ENCODE measurements at places on chromosomes 12 and 14.

GRCh38 chr12:75722714-75723200 is 211.3 kb upstream of the KRR1 start:
- DNase-seq: peak; percentile 92

- DNase-seq: no peak
Measured at GRCh38 chr12:82970614-82971013, 283.9 kb downstream of the TMTC2 start.

- no peak for DNase-seq
Measured at GRCh38 chr12:121057794-121058193, 18.7 kb upstream of the OASL start.

GRCh38 chr12:39905152-39905551 is 200.7 kb downstream of the SLC2A13 start:
- peak; percentile 12 for DNase-seq

DNA sequence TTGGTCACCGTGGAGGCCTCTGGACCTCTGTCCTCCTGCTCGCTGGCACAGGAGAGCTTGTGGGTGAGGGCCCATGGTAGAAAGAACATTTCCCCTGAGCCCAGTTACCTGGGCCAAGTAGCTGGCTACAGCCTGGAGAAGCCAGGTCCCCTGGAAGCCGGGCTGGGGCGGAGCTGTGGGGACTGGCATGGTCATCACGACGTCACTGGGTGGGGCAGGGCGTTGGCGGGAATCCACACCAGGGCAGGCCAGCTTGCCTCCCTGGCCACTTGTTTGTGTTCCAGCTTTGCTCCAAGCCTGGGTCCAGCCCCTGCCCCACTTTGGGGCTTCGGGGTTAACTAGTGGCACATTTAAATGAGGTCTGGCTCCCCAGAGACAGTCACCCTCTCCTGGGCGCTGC is 35.0 kb upstream of the SLC24A4 start:
- DNase-seq: no peak

- DNase-seq: no peak
Measured at GRCh38 chr12:52529846-52530245, 9.7 kb upstream of the KRT5 start.

- no peak for DNase-seq
Measured at GRCh38 chr12:52270541-52271070, 3.8 kb upstream of the KRT86 start.

GRCh38 chr14:101122237-101123141 is 219.0 kb upstream of the RTL1 start:
- no peak for DNase-seq

DNA sequence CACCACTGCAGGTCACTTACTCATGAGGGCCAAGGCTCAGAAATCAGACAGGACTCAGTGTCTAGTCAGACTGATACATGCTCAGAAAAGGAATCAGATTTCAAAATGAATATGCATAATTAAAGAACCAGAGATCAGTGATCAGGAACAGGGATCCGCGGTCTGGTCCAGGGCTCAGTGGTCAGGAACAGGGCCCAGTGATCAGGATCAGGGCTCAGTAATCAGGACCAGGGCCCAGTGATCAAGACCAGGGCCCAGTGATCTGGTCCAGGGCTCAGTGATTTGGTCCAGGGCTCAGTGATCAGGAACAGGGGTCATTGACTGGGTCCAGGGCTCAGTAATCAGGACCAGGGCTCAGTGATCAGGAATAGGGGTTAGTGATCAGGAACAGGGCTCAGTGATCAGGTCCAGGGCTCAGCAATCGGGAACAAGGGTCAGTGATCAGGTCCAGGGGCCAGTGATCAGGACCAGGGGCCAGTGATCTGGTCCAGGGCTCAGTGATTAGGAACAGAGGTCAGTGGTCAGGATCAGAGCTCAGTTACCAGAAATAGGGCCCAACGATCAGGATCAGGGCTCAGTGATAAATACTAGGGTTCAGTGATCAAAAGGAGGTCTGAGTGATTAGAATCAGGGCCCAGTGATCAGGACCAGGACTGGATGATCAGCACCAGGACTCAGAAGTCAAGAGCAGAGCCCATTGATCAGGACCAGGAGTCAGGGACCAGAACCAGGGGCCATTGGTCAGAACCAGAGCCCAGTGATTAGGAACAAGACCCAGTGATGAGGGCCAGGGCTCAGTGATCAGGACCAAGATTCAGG is 175.3 kb downstream of the TMEM121 start:
- no peak for DNase-seq

GRCh38 chr12:1790444-1790843 is 29.9 kb upstream of the LRTM2 start:
- DNase-seq: no peak

DNA sequence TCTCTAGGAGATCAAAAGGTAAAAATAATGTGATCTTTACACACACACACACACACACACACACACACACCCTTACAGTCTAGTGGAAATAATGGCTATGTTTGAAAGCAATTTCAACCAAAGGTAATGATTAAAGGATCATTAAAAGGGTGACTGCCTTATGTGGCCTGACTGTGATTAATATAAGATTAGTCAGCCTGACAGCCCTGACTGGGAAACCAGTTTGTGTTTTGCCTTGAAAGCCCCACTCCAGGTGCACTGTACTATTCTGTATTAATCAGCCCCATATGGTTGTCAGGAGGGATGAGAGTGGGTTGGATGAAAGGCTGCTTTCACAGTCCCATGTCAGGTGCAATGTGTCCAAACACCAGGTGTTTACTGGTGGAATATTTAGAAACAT is 10.5 kb downstream of the RASSF9 start:
- no peak for DNase-seq

GRCh38 chr14:31026077-31026449 is at the start of gene STRN3:
TSS of gene STRN3 (minus strand) at chr14:31026379. CDS start at chr14:31026185, 194 bp downstream.
- no peak for DNase-seq

DNA sequence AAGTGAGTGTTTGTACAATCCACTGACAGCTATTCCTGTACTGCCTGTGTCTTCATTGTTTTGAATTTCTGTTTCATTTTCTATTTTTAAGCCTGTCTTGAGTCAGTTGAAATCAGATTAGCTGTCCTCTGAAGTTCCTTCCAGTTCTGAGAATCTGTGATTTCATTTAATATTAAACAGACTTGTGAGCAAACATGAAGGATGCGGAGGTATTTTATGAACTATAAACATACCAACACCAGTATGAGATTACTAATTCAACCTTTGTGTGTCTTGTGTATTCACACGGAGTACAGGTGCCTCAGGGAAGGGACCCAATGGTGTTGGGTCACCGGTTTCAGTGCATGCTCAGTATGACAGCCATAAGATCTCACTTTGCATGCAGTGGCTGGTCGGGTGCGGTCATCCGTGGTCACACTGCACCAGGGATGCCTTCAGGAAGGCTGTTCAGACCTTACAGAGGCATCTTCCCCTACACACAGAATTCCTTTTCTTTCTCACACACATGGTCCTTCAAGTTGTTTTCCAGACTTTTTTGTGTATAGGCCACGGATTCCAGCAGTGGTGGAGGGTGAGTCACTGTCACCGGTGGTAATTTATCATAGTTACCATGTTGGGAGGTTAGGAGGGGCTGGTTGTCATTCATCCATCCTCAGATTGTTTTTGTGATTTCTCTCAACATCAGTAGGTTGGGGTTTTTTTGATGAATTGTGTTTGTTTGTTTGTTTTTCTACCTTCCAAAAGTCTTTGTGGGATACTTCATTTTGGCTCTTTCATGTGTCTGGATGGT is 103.0 kb upstream of the SFSWAP start:
- no peak for DNase-seq

DNA sequence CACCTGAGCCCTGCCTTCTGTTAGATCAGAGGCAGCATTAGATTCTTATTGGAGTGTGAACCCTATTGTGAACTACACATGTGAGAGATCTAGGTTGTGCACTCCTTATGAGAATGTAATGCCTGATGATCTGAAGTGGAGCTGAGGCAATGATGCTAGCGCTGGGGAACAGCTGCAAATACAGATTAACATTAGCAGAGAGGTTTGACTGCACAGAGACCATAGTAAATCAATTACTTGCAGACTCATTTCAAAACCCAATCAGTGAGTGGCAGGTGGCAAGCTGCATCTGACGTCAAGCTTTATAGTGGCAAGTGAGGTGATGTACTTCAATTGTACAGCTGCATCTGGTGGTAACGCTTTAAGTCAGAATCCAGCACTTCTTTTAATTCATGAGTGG is 141.6 kb downstream of the GPHN start:
- DNase-seq: no peak

DNA sequence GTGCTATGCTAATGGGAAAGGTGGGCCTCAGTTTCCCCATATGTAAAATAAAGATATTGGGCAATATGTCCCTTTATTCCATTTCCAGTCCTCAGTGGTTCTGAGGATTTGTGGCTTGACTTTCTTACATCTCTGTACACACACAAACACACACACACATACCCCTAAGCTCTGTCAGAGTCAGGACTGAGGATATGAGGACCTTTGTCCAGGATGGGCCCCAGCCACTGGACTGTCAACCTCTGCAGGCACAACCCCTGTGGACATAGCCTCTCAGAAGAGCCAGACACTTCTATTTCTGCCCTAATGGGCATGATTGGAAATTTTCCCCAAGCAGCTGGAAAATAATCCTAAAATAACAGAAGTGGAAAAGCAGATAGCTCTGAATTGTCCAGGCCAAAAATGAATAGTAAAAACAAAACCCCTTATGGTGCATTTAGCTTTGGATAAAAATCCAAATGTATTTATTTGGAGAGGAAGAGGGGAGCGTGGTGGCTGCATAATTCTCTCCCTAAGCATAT is 50.2 kb downstream of the RIN3 start:
- no peak for DNase-seq

DNA sequence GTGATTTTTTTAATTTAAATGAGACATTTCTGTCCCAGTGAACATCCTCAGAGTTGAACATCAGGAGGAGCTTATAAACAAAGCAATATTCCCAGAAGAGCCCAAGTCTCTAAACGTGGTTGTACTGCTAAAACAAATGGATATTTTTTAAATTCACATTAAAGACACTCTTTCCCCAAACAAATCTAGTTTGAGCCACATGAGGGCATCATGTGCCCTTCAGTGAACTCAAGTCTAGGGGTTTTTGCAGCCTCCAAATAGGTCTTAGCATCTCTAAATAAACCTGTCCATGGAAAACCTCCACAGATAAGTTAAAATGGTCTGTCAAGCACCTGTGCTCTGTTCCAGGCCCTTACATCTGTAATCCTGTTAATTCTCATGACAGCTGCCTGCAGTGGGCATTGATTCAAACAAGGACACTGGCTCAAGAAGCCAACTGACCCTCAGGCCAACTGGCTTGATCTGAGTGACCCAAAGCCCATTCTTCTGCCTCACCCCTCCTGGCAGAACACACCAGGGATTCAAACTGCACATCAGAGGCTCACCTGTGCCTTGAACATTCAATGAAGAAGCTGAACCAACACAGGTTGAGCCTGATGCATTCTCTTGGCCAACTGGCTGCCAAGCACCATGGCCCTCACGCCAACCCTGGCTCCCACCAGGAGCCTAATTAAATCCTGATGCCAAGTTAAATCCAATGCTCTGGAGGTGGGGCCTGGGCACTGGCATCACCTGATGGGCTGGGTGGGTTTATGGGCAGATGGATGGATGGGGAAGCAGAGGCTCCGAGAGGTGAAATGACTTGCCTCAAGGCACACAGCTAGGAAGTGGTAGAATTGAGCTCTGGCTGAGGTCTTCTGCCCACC is 8.6 kb downstream of the ISCU start:
- peak; percentile 51 for DNase-seq

DNA sequence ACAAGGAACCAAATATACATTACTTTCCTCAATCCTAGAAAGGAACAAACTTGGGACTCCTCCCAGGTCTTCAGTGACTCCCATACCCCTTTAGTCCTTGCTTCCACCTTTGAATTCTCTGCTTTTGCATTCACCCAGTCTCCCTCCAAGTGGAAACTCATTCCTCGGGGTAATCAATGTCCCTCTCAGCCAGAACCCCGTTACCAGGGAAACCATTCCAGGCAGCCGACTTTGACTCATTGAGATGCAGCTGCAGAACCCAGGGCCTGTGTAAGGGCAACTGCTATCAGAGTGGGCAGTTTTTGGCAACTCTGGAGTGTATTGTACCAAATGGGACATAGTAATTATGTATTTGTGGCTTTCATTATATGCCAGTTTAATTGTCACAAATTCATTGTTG is 186.2 kb downstream of the NRXN3 start:
- no peak for DNase-seq

DNA sequence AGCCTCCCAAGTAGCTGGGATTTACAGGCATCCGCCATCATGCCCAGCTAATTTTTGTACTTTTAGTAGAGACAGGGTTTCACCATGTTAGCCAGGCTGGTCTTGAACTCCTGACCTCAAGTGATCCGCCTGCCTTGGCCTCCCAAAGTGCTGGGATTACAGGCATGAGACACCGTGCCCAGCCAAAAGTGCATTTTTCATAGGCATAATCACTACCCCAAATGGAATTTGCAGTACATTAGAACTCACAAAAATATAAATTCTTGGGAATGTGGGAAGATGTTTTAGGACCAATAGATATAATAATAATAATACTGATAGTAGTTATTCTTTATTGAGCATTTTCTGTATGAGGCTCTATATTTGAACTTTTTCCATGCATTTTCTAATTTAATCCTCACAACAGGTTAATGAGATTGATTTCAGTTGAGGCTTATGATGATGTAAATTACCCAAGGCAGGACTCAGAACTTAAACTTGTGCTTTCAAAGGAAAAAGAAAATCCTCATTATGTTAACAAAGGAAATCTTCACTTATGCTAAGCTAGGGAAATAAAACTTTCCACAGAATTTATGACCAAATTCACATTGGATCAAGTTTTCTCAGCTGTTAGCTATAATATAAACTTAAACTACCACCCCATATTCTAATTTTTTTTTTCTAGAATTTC is 121.6 kb downstream of the SRGAP1 start:
- no peak for DNase-seq

DNA sequence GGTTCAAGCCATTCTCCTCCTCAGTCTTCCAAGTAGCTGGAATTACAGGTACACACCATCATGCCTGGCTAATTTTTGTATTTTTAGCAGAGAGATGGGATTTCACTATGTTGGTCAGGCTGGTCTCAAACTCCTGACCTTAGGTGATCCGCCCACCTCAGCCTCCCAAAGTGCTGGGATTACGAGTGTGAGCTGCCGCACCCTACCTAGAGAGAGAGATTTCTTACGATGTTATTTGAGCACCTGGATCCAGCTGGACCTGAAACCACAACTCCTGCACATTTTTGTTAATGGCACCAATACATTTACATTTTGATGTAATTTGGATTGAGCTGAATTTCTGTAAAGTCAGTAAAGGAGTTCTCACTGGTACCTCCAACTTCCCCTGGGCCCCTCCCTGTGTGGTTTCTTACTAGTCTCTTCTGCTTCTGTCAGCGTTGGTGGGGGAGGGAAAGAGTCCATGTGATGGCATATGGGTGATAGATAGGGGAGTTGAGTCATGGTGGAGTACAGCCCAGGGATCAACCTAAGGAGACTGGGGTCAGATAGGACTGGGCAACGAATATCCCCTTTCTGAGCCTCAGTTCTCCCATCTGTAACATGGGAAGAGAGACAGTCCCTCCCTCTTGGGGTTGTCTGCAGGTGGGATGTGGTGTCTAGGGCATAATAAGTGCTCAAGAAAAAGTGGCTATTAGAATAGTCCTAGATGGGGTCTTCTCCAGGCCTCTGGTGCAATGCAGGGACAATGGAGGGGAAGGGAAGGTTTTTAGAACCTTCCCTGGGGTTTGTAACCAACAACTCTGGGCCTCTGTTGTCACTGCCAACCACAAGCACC is 83.3 kb upstream of the MED13L start:
- DNase-seq: no peak

Data from iris pigment epithelial cell (primary cell).